Right lobe of liver (tissue), 6 donors: ENCODE measurements at places on chromosomes 1 and 21. TPM values are rescaled to one million over a fixed set of nuclear protein-coding genes. Genes with fewer than 3 reads are reported as not detected.
A peak's percentile ranks its signal among the peaks of the same experiment; 100 is the strongest.

- DNase-seq: no peak
- H3K36me3 ChIP-seq: no peaks in the 10 kb centered on the region
- H3K4me1 ChIP-seq: no peaks in the 10 kb centered on the region
- no peaks in the 10 kb centered on the region for H3K27me3 ChIP-seq
These were observed 2.4 kb upstream of the IKBKE start for GRCh38 chr1:206467915-206468314.

GRCh38 chr1:192003295-192004077, 154.8 kb upstream of the RGS18 start:
- H3K27ac ChIP-seq: no peak overlapping the region
- H3K4me3 ChIP-seq: no peak overlapping the region
- no peaks in the 10 kb centered on the region for H3K27me3 ChIP-seq
- no peaks in the 10 kb centered on the region for H3K4me1 ChIP-seq

- H3K36me3 ChIP-seq: no peaks in the 10 kb centered on the region
- H3K27ac ChIP-seq: no peak overlapping the region
- H3K27me3 ChIP-seq: no peaks in the 10 kb centered on the region
- no peak overlapping the region for H3K4me3 ChIP-seq
- H3K4me1 ChIP-seq: peaks cover 51% of the 10 kb centered on the region
- DNase-seq: no peak
These were observed 26.4 kb downstream of the LDLRAP1 start for GRCh38 chr1:25569597-25570396.

DNA sequence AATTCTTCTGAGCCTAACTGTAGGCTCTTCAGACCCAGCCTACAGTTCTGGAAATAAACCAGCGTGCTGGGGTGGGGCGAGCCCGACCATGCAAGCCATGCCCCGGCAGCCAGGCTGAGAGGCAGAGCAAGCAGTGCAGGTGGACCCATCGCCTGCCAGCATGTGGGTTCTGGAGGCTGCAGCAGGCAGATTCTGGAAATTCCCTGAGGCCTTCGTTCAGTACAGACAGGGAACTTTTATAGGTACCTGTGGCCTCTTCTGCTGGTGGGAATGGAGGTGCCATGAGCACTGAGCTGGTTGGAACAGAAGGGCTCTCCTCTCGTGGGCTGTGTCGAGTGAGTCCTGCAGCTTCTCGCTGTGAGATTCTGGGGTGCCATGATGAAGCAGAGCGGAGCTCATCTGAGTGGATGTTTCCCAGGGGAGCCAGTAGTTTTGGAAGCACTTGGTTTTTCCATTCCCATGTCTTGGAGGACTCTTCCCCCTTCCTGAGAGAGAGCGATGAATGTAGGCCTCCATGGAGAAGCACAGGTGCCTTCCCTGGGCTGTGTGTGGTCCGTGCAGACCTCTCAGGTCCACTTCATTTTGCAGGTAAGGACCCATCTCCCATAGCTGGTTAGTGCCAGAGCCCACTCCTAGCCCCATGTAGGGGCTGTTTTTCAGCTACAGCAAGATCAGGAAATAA, 94.1 kb downstream of the PCBP3 start:
- H3K27ac ChIP-seq: no peak overlapping the region
- no peak overlapping the region for H3K4me3 ChIP-seq
- no peak for DNase-seq
- no peaks in the 10 kb centered on the region for H3K27me3 ChIP-seq

DNA sequence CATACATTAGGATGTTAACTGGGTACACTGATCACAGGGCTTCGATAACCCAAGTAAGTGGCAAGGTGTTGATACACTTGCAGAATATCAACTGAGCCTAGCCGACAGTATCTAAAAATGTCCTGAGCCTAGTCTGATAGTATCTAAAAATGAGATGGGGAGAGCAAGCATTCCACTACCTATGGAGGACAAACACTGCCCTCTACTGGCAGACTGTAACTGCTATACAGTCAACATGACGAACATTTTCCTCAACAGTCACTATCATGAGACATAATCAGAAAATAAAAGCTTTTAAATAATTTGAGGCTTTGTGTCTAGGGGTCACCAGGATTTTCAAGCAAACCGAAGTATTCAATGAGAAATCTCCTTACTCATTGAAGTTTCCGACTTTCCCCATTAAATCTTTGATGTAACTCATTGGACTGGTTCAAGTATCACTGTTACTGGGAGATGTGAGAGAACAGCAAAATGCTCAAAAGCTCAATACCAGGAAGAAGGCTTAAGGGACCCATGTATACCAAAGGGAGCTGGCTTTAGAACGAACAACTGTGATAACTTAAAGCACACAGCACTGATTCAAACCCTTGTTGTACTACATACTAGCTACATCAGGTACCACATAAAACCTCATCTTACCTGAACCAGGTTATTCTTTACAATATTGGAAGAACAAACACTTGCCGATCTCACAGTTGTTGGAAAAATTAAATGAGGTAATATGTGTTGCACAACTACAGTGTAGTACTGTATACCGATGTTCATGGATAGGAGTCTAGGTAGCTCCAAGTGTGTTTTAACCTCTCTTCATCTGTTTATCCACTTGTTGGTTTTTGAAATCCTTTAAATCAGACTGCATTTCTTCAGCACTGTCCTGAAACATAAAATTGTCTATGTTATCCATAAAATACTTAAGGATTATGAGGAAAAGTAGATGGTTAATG, 31.1 kb upstream of the SLC45A3 start:
- no peaks in the 10 kb centered on the region for H3K27me3 ChIP-seq
- H3K36me3 ChIP-seq: no peaks in the 10 kb centered on the region
- DNase-seq: no peak
- no peak overlapping the region for H3K4me3 ChIP-seq
- peak overlapping the region; percentile 73 for H3K27ac ChIP-seq
- H3K4me1 ChIP-seq: peaks cover 81% of the 10 kb centered on the region

GRCh38 chr1:80050085-80050484, 1043.6 kb upstream of the ADGRL4 start:
- H3K27me3 ChIP-seq: no peaks in the 10 kb centered on the region
- H3K27ac ChIP-seq: no peak overlapping the region
- no peaks in the 10 kb centered on the region for H3K36me3 ChIP-seq

- H3K36me3 ChIP-seq: no peaks in the 10 kb centered on the region
- no peak for DNase-seq
- no peaks in the 10 kb centered on the region for H3K4me1 ChIP-seq
- H3K4me3 ChIP-seq: no peak overlapping the region
- H3K27ac ChIP-seq: no peak overlapping the region
- H3K27me3 ChIP-seq: no peaks in the 10 kb centered on the region
These were observed 84.6 kb upstream of the B3GALT2 start for GRCh38 chr1:193270996-193271395.

GRCh38 chr1:13708380-13708982, 8.5 kb downstream of the PRDM2 start:
- no peaks in the 10 kb centered on the region for H3K4me1 ChIP-seq
- H3K27ac ChIP-seq: no peak overlapping the region
- H3K27me3 ChIP-seq: no peaks in the 10 kb centered on the region
- no peaks in the 10 kb centered on the region for H3K36me3 ChIP-seq
- DNase-seq: no peak
- H3K4me3 ChIP-seq: no peak overlapping the region

- H3K4me1 ChIP-seq: peaks cover 14% of the 10 kb centered on the region
- no peak overlapping the region for H3K27ac ChIP-seq
- no peak overlapping the region for H3K4me3 ChIP-seq
- no peaks in the 10 kb centered on the region for H3K36me3 ChIP-seq
These were observed 13.8 kb downstream of the UBE4B start for GRCh38 chr1:10046356-10047085.

DNA sequence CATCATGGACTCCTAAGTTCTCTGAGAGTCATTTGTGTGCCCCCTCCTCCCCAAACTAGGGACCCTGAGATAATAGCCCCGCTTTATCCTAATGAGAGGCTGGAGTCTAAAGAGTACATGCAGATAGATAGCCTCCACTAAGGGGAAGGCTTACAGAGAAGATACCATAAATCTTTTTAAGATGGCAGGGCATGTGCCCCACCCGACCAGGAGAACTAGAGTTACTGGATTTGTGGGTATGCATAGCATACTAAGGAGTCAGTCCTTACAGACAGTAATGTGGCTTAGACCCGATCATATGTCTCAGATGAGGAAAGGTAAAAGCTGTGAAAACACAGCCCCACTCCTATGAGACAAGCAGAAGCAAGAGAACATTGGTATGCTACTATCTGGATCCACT, 25.7 kb upstream of the PKN2 start:
- no peaks in the 10 kb centered on the region for H3K36me3 ChIP-seq
- peaks cover 23% of the 10 kb centered on the region for H3K4me1 ChIP-seq
- no peak overlapping the region for H3K4me3 ChIP-seq
- no peaks in the 10 kb centered on the region for H3K27me3 ChIP-seq
- no peak overlapping the region for H3K27ac ChIP-seq
- no peak for DNase-seq

DNA sequence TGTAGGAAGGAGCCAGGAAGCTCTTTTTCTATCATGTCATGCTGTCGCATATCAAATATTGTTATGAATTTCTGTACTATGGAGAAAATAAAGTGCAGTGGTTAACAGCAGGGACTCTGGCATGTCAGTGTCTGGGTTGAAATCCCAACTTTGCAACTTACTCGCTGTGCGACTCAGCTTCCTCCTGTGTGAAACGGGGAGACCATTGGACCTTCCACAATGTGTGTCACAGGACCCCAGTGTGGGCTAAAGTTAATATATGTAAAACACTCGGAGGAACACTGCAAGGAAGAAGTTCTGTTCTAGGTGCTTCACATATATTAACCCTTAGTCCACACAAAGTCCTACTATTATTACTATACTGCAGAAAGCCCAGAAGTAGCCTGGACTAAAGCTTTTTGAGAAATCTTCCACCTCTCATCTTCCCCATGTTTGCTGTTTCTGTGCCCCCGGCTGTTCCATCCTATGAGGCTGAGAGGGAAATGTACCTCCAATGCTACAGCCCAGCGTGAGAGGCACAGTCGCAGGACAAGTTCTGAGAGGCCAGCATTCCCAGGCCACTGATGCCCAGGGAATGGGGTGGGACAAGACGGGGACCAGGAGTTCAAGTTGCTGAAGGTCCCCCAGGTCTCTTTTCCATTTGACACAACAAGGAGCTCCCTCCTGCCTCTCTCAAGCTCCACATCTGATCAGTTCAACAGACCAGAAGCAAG, 1.9 kb downstream of the CHIT1 start:
- H3K27ac ChIP-seq: no peak overlapping the region
- H3K4me1 ChIP-seq: no peaks in the 10 kb centered on the region
- H3K27me3 ChIP-seq: no peaks in the 10 kb centered on the region

GRCh38 chr1:99745061-99745460, 21.4 kb downstream of the FRRS1 start:
- peaks cover 29% of the 10 kb centered on the region for H3K36me3 ChIP-seq
- H3K4me3 ChIP-seq: no peak overlapping the region
- no peak overlapping the region for H3K27ac ChIP-seq
- H3K4me1 ChIP-seq: no peaks in the 10 kb centered on the region
- H3K27me3 ChIP-seq: no peaks in the 10 kb centered on the region
- DNase-seq: no peak

GRCh38 chr1:201123866-201124265, 3.1 kb downstream of the ASCL5 start:
- no peaks in the 10 kb centered on the region for H3K27me3 ChIP-seq
- no peak overlapping the region for H3K4me3 ChIP-seq
- no peak overlapping the region for H3K27ac ChIP-seq
- H3K4me1 ChIP-seq: no peaks in the 10 kb centered on the region
- no peak for DNase-seq
- H3K36me3 ChIP-seq: no peaks in the 10 kb centered on the region

The NOS1AP gene
- 4.7 TPM for total RNA-seq

The CHI3L2 gene
- total RNA-seq: 0.26 TPM

The ATP1A4 gene
- total RNA-seq: not detected
